ENCODE measurements at places on chromosomes 4 and X. TPM values are rescaled to one million over a fixed set of nuclear protein-coding genes. Genes with fewer than 3 reads are reported as not detected.

- no peaks in the 10 kb centered on the region for H3K36me3 ChIP-seq
- no peak overlapping the region for H3K27ac ChIP-seq
- no peaks in the 10 kb centered on the region for H3K27me3 ChIP-seq
- peaks cover 7% of the 10 kb centered on the region for H3K4me1 ChIP-seq
Observed at GRCh38 chr4:29553846-29554245, 1166.3 kb upstream of the PCDH7 start.

GRCh38 chr4:170093973-170094535 is 4.3 kb upstream of the AADAT start:
- H3K27ac ChIP-seq: no peak overlapping the region
- no peak for DNase-seq
- no peak overlapping the region for H3K4me3 ChIP-seq
- peaks cover 12% of the 10 kb centered on the region for H3K4me1 ChIP-seq
- peaks cover 13% of the 10 kb centered on the region for H3K27me3 ChIP-seq

DNA sequence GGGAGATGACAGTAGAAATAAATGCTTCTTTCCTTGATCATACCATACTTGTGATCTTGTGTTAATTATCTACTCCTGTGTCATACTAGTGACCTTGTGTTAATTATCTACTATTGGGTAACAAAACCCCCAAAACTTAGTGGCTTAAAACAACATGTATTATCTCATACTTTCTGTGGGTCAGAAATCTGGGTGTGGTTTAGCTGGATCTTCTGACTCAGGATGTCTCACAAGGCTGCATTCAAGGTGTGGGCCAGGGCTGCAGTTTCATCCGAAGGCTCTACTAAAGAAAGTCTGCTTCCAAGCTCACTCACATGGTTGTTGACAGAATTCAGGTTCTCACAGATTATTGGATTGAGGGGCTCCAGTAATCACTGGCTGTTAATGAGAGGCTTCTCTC is 70.3 kb upstream of the NDP start:
- DNase-seq: no peak
- H3K36me3 ChIP-seq: no peaks in the 10 kb centered on the region
- H3K4me1 ChIP-seq: no peaks in the 10 kb centered on the region
- no peaks in the 10 kb centered on the region for H3K27me3 ChIP-seq

- H3K4me1 ChIP-seq: peaks cover 6% of the 10 kb centered on the region
- H3K4me3 ChIP-seq: no peak overlapping the region
- H3K27me3 ChIP-seq: no peaks in the 10 kb centered on the region
- no peak for DNase-seq
- H3K36me3 ChIP-seq: no peaks in the 10 kb centered on the region
Observed at GRCh38 chrX:11351375-11352295, 58.4 kb downstream of the AMELX start.

DNA sequence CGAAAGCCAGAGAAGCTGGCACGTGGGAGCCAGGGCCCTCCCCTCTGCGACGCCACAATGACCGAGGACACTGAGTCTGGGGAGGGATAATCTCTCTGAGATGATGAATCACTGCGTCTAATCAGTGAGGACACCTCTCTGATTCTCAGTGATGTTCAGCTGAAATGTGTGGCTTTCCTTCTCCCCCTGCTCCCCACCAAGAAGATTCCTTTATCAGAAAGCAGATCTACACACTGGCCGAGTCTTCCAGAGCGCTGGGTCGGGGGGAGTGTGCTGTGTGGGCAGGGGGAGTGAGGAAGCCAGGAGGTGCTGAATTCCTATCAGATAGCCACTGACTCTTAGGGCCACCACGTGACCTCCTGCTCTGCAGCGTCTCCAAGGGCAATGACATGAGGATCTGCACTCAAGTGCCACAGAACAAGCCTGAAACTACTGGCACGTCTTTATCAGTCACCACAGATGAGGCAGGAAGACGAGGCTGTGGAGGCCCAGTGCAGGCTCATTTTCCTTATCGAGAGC is 89.2 kb downstream of the GATB start:
- no peak for DNase-seq
- no peaks in the 10 kb centered on the region for H3K27me3 ChIP-seq
- peaks cover 3% of the 10 kb centered on the region for H3K36me3 ChIP-seq
- peaks cover 17% of the 10 kb centered on the region for H3K4me1 ChIP-seq
- no peak overlapping the region for H3K4me3 ChIP-seq

Gene NAT8L
- total RNA-seq: 1.6 TPM

Gene DKK2
- total RNA-seq: 107 TPM

- no peak for DNase-seq
- H3K4me1 ChIP-seq: no peaks in the 10 kb centered on the region
- no peak overlapping the region for H3K27ac ChIP-seq
- peaks cover 27% of the 10 kb centered on the region for H3K27me3 ChIP-seq
- no peak overlapping the region for H3K4me3 ChIP-seq
- no peaks in the 10 kb centered on the region for H3K36me3 ChIP-seq
Observed at GRCh38 chrX:33324099-33324498, 112.8 kb upstream of the DMD start.

Gene MAGEA1
- not detected for total RNA-seq

- no peak for DNase-seq
- H3K4me1 ChIP-seq: no peaks in the 10 kb centered on the region
- H3K27me3 ChIP-seq: no peaks in the 10 kb centered on the region
Observed at GRCh38 chr4:179124957-179125356, 1682.7 kb upstream of the AGA start.

GRCh38 chr4:42954963-42955669 is 62.6 kb downstream of the GRXCR1 start:
- H3K4me1 ChIP-seq: no peaks in the 10 kb centered on the region
- no peaks in the 10 kb centered on the region for H3K36me3 ChIP-seq
- no peak overlapping the region for H3K27ac ChIP-seq
- H3K4me3 ChIP-seq: no peak overlapping the region
- no peak for DNase-seq

- no peaks in the 10 kb centered on the region for H3K36me3 ChIP-seq
- H3K4me3 ChIP-seq: no peak overlapping the region
- peaks cover 23% of the 10 kb centered on the region for H3K4me1 ChIP-seq
- DNase-seq: no peak
Observed at GRCh38 chrX:39956803-39957394, 140.9 kb downstream of the BCOR start.

Gene VCX3A
- total RNA-seq: not detected

DNA sequence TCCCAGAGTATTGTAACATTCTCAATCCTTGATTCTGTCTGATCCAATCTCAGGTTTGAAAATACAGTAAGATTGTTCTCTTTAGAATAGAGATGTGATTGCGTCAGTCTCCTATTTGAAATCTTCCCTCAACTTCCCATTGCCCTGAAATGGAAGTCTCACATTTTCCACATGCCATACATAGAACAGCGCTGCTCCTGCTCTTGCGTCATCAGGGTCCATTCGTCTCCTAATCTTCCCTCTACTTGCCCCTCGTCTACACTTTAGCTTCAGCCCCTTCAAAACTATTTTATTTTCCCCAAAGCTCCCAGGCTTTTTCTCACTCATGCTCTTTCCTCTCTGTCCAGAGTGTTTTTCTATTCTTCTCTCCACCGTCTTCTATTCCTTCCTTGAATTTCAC is 301.7 kb upstream of the MAGEB2 start:
- no peak for DNase-seq
- no peaks in the 10 kb centered on the region for H3K27me3 ChIP-seq
- no peak overlapping the region for H3K4me3 ChIP-seq
- no peak overlapping the region for H3K27ac ChIP-seq

DNA sequence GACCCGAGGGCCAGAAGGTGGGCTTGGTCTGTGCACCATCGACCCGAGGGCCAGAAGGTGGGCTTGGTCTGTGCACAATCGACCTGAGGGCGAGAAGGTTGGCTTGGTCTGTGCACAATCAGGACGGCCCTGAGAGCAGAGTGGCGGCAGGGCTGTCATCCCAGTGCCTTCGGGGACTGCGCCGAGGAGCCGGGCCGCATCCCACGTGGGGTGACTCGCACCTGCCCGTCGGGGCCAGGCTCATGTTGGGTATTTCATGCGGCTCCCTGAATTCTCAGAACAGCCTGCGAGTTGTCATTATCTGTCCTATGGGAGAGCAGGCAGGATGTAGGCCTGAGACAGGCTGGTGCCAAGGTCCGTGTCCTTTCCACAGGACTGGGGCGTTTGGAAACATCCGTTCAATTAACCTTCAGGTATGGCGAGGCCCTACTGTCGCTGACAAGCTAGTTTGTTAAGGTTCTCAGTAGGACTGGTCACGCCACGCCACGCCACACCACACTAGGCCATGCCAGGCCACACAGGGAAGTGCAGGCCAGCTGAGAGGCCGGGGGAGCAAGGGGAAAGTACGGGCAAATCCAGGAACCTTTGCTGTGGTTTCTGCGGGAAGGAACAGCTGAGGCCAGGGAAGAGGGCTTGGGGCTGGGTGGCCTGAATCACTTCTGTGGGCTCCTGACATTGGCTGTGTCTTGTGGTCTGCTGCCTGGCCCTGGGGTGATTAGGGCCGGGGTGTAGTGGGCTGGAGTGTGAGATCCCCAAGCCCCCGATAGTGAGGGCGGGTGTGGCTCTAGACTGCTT is 182.9 kb downstream of the AFAP1 start:
- DNase-seq: peak; percentile 76
- no peak overlapping the region for H3K27ac ChIP-seq
- no peaks in the 10 kb centered on the region for H3K27me3 ChIP-seq

- DNase-seq: no peak
- no peak overlapping the region for H3K4me3 ChIP-seq
- H3K27me3 ChIP-seq: no peaks in the 10 kb centered on the region
- H3K36me3 ChIP-seq: peaks cover 17% of the 10 kb centered on the region
- no peak overlapping the region for H3K27ac ChIP-seq
- no peaks in the 10 kb centered on the region for H3K4me1 ChIP-seq
Observed at GRCh38 chr4:76127754-76128153, 20.4 kb downstream of the NUP54 start.

Gene NLGN3
- 0.87 TPM for total RNA-seq

GRCh38 chr4:85029453-85029852 is 63.0 kb upstream of the WDFY3 start:
- H3K27me3 ChIP-seq: no peaks in the 10 kb centered on the region
- H3K4me1 ChIP-seq: no peaks in the 10 kb centered on the region
- no peak overlapping the region for H3K4me3 ChIP-seq
- no peak for DNase-seq
- no peak overlapping the region for H3K27ac ChIP-seq

DNA sequence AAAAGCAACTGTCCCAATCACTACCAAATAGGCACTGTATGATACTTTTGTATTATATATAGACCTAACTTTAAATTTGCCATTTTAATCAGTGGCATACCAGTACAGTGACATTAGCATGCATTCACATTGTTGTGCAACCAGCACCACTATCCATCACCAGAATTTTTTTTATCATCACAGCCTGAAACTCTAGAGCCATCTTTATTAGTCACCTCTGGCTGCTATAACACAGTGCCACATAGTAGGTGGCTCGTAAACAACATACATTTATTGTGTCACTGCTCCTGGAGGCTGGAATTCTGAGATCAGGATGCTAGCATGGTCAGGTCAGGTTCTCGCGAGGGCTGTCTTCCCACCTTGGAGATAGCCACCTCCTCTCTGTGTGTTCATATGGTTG is 188.4 kb upstream of the GALNT7 start:
- H3K36me3 ChIP-seq: peaks cover 1% of the 10 kb centered on the region
- no peak overlapping the region for H3K27ac ChIP-seq
- H3K27me3 ChIP-seq: no peaks in the 10 kb centered on the region
- DNase-seq: no peak

- no peaks in the 10 kb centered on the region for H3K27me3 ChIP-seq
- no peak overlapping the region for H3K4me3 ChIP-seq
- peaks cover 1% of the 10 kb centered on the region for H3K36me3 ChIP-seq
- peaks cover 10% of the 10 kb centered on the region for H3K4me1 ChIP-seq
- no peak for DNase-seq
- no peak overlapping the region for H3K27ac ChIP-seq
Observed at GRCh38 chrX:34863906-34864305, 78.7 kb upstream of the FAM47B start.

DNA sequence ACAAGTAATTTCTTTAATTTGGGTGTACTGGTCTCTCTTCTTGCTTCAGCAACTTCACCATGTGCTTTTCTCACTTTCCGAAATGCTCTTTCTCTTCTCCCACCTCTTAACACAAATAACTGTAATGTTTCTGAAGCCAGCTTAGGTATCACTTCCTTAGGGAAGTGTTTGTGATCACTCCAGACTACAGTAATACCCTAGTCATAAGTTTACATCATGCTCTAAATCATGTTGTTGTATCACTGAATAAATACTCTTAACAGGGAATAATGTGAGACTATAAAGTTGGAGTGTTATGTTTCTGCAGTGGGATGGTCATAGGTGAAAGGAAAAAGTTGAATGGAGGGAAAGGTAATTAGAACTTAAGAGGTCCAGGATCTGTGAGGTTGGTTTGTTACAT is 712.3 kb downstream of the C4orf33 start:
- no peak overlapping the region for H3K4me3 ChIP-seq
- no peaks in the 10 kb centered on the region for H3K36me3 ChIP-seq
- no peaks in the 10 kb centered on the region for H3K4me1 ChIP-seq
- H3K27me3 ChIP-seq: no peaks in the 10 kb centered on the region
- no peak for DNase-seq
- no peak overlapping the region for H3K27ac ChIP-seq

- H3K27ac ChIP-seq: no peak overlapping the region
- H3K4me3 ChIP-seq: no peak overlapping the region
- H3K4me1 ChIP-seq: peaks cover 44% of the 10 kb centered on the region
- no peak for DNase-seq
Observed at GRCh38 chrX:13372203-13372980, 52.5 kb upstream of the ATXN3L start.

- H3K27me3 ChIP-seq: no peaks in the 10 kb centered on the region
- no peak for DNase-seq
- no peaks in the 10 kb centered on the region for H3K4me1 ChIP-seq
- H3K36me3 ChIP-seq: no peaks in the 10 kb centered on the region
- no peak overlapping the region for H3K27ac ChIP-seq
Observed at GRCh38 chrX:142998447-142999198, 27.1 kb upstream of the SPANXN4 start.

Gene NKX6-1
- total RNA-seq: 0.49 TPM

Gene C1GALT1C1
- total RNA-seq: 16.2 TPM

- H3K4me3 ChIP-seq: no peak overlapping the region
- no peaks in the 10 kb centered on the region for H3K36me3 ChIP-seq
- no peak for DNase-seq
- H3K27ac ChIP-seq: no peak overlapping the region
Observed at GRCh38 chr4:125070861-125071260, 243.9 kb upstream of the FAT4 start.

Measured in chondrocyte (in vitro differentiated cells).